ENCODE measurements at places on chromosomes 7 and 10. TPM values are rescaled to one million over a fixed set of nuclear protein-coding genes. Genes with fewer than 3 reads are reported as not detected.

- no peak for DNase-seq
Observed at GRCh38 chr10:115624448-115624847, 531.3 kb downstream of the ATRNL1 start.

- DNase-seq: no peak
Observed at GRCh38 chr7:15921576-15921975, 235.1 kb upstream of the MEOX2 start.

GRCh38 chr7:2425749-2426148 is 22.3 kb downstream of the CHST12 start:
- no peak for DNase-seq

- no peak for DNase-seq
Observed at GRCh38 chr7:36391436-36392198, 2.0 kb downstream of the ANLN start.

GRCh38 chr7:105878746-105879605 is 2.6 kb upstream of the ATXN7L1 start:
- DNase-seq: no peak

DNA sequence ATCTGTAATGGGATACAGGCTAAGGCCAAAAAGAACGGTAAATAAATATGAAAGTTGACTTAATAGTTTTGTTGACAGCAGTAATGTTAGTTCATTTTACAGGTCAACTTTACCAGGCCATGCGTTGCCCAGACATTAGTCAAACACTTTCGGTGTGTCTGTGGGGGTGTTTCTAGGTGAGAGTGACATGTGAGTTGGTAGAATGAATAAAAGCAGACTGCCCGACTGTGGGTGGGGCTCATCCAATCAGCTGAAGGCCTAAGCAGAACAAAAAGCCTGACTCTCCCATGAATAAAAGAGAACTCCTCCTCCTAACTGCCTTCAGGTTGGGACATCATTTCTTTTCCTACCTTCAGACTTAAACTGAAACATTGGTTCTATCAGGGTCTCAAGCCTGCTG is 132.3 kb downstream of the MTPAP start:
- DNase-seq: no peak

DNA sequence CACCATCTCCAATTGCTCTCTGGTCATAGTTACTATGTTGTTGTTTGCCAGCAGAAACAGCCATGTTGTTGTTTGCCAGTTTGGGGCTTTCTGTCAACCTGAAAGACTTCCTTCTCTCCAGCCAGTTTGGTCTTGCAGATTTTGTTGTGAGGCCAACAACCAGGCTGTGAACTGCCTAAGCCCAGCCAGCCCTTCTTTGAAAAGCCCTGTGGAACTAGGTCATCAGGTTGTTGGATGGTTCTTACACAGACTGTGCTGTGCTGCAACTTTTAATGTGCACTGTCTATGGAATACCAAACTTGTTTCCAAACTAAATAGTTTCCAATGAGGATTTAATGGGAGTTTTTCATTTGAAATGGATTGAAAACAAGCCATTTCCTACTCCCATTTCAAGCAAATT is 592.7 kb upstream of the GALNT17 start:
- no peak for DNase-seq

DNA sequence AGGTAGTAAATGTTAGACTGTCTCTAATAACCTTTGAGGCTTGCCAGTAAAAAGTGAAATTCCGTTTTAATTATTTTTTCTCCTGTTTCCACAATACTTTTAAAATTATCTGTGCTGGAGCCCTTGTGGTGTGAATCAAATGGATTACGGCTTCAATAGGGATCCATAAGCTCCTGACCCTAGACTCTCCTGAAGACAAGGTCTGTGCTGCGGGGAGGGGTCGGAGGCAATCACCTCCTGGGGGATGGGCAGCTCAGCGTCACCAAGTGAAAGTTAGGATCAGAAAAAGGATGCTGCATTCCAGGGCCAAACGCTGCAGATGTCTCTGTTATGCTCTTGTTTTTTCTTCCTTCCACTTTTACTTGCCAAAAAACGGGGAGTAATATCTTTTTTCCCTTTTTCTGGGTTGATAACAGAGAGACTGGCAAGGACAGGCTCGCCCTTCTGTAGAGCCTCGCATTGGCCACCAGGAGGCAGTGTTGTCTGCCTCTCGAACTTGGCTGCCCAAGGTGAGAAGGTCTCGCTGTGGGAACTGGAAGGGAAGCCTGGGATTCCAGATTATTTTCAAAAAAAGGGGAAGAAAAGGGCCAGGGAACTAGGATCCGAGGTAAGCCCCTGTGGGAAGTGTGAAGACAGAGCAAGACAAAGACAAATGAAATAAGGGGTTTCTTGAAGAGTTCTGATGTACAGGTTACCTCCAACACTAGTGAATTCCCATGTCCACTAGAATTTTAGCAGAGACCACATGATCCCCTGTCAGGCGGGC is 621.9 kb downstream of the ACTR3B start:
- DNase-seq: no peak

GRCh38 chr10:68251151-68251550 is 19.2 kb upstream of the ATOH7 start:
- DNase-seq: no peak

Gene RAB19
- polyA plus RNA-seq: 0.61 TPM

Gene PPP1R17
- not detected for polyA plus RNA-seq

Gene RBM20
- not detected for polyA plus RNA-seq

Gene HYAL4
- not detected for polyA plus RNA-seq

Gene CDK6
- polyA plus RNA-seq: 15.7 TPM

Gene CDK5
- 9.1 TPM for polyA plus RNA-seq

Gene LHPP
- polyA plus RNA-seq: 38.6 TPM

All from naive B cell (primary cell).